ENCODE measurements at places on chromosomes 7 and 10.

GRCh38 chr7:130401101-130401500 is 20.8 kb downstream of the CPA1 start:
- no peak for DNase-seq

DNA sequence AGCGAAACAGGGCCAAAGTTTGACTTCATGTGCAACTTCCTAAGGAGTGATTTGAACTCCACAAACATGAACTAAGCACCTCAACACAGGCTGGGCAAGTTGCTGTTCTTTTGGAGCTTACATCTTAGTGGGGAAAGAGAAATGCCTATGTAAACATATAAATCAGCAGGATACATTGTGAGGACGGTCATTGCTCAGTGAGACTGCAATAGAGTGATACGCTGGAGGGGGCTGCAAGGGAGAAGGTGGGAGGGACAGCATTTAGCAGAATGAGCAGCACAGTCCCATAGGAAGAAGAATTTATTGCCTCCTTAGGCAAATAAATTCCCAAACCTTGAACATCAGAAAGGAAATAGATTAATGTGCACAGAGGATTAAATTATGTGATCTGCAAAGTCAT is 90.0 kb downstream of the EGFR start:
- DNase-seq: no peak

DNA sequence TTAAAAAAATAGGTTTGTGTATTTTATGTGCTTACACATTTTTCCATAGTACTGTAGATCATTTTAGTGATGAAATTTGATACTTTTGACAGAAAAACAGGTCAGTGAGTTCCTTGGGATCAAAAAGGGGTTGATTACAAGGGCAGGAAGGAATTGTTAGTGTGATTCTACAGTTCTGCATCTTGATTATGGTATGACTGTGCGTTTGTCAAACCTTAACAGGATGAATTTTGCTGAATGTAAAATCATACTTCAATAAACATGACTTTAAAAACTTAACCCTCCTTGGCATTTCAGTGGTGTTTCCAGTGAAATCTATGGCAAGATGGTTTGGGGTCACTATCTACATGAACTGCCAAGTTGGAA is 35.6 kb upstream of the TOMM7 start:
- DNase-seq: no peak

- no peak for DNase-seq
Measured at GRCh38 chr10:109275960-109276359, 647.4 kb downstream of the XPNPEP1 start.

GRCh38 chr7:69198250-69198649 is 400.0 kb upstream of the AUTS2 start:
- DNase-seq: no peak

GRCh38 chr7:139049936-139050335 is 14.1 kb upstream of the ZC3HAV1L start:
- no peak for DNase-seq

DNA sequence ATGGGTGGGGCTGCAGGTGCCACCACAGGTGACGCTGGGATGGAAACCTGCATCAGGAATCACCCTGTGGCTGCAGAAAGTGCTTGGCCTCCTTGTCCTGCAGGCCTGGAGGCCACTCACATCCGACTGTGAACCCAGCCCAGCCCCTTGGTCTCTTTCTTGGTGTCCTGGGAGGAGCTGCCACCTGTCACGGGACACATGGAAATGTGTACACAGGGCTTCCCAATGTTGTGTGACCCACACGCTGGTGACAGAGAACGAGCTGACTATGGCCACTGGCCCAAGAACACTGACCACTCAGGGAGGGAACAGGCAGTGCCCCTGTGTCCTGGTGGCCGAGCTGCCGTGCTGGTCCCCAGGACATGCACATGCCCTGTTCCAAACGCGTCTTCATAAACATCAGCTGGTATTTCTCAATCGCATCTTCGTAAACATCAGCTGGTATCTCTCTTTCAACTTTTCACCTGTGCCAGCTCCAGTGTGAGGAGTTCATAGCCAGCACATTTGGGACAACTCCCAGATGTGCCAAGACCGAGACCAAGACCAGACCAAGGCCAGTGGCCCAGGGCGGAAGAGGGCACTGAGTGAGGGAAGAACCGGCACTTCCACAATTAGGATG is 57.9 kb upstream of the INPP5A start:
- DNase-seq: no peak

DNA sequence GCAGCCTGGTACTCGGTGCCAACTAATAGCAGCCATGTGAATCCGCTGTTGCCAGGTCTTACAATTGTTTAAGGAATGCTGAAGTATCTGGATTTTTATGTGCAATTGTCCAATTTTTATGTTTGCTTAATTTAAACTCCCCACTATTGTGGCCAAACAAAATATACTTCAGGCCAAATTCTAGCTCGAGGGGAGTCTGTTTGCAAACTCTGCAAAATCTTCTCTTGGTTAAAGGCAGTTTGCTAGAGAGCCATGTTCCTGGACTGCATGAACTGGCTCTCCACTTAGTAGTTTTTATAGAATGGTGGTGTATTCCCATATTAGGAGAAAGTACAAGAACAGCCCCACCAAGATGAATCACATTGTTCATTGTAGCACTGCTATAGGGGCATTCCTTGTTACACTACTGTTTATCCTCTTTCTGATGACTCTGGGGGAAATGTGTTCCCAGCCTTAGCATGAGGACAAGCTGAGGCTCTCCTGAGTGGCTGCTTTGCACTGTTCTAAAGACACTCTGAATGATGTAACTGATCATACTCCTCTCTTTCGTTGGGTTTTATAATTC is 178.0 kb upstream of the GLI3 start:
- no peak for DNase-seq

DNA sequence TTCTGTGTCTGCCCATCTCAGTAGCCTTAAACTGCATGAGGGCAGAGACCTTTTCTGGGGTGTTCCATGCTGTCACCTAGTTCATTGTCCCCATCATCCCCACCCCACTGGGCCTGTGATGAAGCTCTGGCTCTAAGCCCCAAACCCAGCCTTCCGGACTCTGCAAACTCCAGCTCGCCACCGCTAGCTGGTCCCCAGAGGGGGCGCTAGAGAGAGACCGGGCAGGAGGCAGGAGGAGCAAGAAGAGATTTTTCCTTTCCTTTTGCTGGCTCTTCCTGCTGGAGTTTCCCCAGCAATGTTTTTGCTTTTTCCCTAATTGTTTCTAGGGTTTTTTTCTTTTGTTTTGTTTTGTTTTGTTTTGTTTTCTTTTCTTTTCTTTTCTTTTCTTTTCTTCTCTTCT is 234.4 kb downstream of the TEX36 start:
- no peak for DNase-seq

GRCh38 chr7:106345421-106346166 is 60.8 kb upstream of the NAMPT start:
- DNase-seq: no peak

DNA sequence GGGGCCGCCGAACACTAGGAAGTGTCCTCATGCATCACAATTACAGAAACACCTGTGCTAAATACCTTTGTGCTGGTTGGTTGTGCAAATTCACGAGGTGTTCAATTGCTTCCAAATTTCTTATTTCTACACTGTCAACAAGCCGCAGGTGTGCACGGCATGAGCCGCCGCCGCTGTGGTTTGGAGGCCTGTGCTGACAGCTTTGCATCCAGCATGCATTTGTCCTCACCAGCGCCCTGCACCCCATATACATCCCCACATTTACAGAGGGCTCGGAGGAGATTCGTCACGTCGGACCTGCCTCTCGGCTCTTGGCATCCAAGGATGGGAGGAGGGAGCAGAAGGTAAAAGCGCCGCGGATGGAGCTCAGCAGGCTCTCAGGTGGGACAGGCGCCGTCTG is 305.3 kb upstream of the MKI67 start:
- no peak for DNase-seq

DNA sequence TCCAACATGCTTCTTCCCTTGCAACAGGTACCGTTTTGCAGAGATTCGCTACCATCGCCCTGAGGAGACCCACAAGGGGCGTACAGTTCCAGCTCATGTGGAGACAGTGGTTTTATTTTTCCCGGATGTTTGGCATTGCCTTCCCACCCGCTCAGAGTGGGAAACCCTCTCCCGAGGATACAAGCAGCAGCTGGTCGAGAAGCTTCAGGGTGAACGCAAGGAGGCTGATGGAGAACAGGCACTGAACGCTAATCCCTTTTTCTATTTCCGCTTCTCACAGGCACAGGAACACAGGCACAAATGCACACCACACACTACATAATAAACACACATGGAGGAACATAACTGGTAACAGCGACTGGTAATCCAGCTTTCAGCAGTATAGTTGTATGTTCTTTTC is 35.2 kb downstream of the CCAR1 start:
- no peak for DNase-seq

DNA sequence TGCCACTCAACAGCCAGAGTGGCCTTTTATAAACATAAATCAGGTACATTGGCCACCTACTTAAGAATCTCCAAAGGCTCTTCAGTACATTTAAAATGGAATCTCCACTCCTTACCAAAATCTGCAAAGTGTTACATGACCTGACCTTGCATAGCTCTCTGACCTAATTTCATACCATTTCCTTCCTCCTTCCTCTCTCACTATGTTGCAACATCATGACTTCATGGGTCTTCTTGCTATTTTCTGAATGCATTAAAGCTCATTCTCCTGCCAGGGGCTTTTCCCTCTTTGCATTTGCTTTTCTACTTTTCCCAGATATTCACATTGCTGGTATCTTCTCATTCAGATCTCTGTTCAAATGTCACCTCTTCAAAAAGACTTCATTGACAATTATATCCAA is 22.1 kb upstream of the PPP1R17 start:
- DNase-seq: no peak

- DNase-seq: no peak
Measured at GRCh38 chr10:131816941-131817700, 83.7 kb upstream of the PPP2R2D start.

GRCh38 chr7:46900312-46901263 is 681.3 kb downstream of the TNS3 start:
- DNase-seq: no peak

GRCh38 chr7:18860221-18860620 is 257.2 kb downstream of the TWIST1 start:
- DNase-seq: no peak

GRCh38 chr10:86109421-86109820 is 257.2 kb downstream of the GRID1 start:
- no peak for DNase-seq

DNA sequence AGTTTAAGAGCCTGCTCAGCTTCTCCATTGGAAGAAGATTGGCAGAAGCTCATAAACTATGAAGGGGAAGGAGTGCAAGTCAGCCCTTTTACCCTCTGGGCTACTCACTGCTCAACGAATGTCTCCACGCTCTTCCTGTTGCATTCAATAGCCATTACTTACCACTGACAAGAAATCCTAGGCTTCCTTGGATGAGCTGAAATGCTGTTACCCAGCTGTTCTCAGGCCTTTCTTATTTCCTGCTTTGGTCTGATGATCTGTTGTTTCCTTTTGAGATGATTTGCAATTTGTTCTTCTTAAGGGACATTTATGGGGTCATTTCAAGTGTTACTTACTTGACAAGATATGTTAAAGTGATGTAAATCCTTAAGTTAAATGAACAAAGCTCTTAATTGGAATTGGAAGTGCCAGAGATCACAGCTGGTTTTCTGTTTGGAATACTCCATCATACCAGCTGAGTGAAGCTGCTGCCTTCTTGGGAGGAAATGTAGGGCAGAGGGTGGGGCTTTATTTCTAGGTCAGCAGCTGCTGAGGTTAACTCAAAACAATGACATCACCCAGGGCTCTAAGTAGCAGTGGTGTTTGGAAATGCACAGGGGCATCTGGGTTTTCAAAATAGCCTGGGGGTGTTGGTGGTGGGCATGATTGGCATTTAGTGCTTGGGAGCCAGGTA is 170.0 kb downstream of the PRKCQ start:
- DNase-seq: no peak

DNA sequence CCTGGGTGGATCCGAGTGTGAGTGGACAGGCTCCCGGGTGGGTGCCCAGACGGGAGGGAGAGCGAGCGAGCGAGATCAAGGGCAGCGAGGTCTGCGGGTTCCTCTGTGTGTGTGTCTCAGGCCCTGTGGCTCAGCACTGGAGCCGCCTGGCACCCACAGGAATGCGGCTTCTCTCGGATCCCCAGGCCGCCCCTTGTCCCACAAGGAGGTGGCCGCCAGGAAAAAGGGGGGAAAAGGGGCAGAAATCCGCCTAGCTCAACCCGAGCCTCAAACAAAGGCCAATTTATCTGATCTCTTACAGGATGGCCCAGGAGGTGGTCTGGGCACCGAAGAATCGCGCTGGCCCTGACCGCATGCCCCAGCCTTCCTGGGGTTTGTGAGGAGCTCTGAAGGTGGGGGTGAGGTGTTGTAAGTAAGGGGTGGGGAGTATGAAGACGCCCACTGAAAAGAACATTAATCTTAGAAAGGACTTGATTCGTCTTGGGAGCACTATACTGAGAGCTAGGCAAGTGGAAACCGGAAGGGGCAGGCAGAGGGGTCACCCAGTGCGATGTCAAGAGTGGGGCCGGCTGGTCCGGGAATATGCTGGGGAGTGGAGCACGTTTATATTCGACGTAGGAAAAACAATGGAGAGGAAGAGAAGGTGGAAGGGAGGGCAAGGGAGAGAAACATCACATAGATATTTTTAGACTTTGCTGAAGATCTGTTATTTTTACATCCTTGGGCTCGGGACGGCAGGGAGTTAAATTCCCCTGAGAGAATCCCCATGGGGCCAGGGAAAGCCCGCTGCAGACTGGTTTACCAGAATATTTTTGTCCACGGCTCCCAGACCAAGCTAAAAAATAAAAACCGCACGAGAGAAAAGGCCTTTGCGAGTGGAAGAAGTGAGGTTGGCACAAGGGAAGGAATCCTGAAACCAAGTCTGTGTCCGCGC is 7.2 kb downstream of the DLX5 start:
- no peak for DNase-seq

DNA sequence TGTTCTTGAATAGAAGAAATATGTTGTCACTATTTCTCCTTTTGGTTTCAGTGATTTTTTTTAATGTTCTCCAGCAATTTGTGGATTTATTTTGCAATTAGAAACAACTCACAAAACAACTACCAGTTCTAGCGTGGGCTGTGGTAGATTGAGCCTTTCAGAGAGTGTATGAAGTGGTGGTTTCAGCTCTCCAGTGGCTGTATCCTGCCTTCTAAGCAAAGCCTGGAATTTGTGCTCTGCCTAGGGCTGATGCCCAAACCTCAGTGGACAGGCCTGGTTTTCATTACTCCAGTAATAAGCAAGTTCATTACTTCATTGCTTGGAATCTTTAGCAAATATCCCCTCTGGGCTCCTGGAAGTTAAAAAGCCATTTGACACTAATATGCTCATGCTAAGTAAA is 35.9 kb downstream of the APBB1IP start:
- no peak for DNase-seq

- DNase-seq: no peak
Measured at GRCh38 chr7:139901056-139901795, 72.2 kb downstream of the TBXAS1 start.

DNA sequence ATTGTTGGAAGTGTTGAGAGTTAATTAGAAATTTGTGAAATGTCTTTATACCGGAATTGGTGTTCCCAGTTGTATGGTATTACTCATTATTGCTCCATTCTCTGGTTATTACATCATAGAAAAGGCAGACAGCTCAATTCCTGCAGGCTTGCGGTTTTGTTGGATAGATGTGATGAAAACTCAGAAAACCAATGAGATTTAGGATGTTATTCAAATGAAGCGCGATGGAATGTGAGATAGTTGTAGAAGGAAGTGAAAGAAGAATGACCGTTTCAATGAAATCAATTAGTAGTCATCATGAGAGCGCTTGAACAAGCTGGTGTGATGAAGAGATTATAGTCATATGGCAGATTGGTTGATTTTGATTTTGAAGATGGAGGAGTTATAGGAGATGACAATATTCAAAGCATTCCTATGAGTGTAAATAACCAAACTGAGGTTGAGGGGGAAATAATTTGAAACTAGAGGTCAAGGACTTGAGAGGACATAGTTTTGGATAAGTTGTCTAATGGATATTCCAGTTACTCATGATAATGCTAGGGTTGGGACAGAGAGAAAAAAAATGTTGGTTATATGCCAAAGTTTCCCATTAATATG is 991.5 kb downstream of the NRG3 start:
- DNase-seq: no peak
